ENCODE measurements at places on chromosomes 7 and 10.

- peak; percentile 12 for DNase-seq
Measured at GRCh38 chr7:36881233-36881874, 157.1 kb upstream of the AOAH start.

GRCh38 chr10:84262190-84262956, 17.5 kb downstream of the RGR start:
- DNase-seq: no peak

GRCh38 chr7:128738570-128739047, 550 bp upstream of the CALU start:
- DNase-seq: peak; percentile 46

GRCh38 chr10:122051609-122052385, 62.8 kb downstream of the TACC2 start:
- DNase-seq: no peak

DNA sequence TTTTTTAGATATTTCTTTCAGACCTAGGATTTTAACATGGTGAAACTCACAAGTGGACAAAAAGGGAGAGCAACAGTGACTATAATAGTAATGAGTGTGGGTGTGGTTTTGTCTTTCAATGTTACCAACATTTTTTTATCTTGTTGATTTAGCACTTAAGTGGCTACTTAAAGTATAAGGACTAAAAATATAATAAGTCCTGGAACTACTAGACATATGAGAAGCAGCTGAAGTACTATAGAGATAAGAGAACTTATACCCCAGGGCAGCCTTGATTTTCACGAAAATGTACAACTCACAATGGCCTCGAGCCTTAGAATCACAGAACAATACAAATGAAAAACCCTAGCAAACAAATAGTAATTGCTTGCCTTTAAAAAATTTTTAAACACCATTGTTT, 1151.8 kb downstream of the TYW1 start:
- no peak for DNase-seq

- DNase-seq: peak; percentile 44
Measured at GRCh38 chr7:140542228-140542603, 62.9 kb upstream of the MKRN1 start.

DNA sequence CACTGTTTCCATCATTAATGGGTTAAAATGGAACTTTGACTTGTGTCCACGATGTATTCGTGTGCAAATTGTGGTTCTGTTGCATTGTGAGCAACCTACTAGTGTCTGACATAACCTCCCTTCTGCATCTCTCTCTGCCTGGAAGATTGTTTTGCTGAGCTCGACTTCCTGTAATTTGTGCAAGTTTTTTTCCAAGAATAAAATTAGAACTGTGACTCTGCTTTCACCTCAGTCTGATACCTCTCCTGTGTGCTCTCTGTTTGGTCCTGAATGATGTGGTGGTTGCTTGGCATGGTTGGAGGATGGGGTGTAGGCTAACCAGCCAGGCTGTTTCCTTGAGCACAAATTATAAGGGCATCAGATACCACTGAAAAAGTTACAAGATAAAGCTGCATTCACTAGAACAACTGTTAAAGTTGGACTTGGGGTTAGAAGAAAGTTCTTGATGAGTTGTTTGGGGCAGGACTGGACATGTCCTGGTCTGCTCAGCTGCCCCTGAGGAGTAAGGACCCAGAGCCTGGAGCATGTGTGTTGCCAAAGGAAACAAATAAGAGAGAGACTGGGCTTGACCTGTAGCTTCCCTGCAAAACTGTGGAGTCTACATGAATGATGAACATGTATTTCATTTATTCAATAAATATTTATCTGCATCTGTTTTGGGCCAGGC, 1.9 kb upstream of the VOPP1 start:
- no peak for DNase-seq

- no peak for DNase-seq
Measured at GRCh38 chr10:126783806-126784557, 113.5 kb upstream of the C10orf90 start.

GRCh38 chr7:101861218-101861775, 43.9 kb downstream of the CUX1 start:
- DNase-seq: no peak

DNA sequence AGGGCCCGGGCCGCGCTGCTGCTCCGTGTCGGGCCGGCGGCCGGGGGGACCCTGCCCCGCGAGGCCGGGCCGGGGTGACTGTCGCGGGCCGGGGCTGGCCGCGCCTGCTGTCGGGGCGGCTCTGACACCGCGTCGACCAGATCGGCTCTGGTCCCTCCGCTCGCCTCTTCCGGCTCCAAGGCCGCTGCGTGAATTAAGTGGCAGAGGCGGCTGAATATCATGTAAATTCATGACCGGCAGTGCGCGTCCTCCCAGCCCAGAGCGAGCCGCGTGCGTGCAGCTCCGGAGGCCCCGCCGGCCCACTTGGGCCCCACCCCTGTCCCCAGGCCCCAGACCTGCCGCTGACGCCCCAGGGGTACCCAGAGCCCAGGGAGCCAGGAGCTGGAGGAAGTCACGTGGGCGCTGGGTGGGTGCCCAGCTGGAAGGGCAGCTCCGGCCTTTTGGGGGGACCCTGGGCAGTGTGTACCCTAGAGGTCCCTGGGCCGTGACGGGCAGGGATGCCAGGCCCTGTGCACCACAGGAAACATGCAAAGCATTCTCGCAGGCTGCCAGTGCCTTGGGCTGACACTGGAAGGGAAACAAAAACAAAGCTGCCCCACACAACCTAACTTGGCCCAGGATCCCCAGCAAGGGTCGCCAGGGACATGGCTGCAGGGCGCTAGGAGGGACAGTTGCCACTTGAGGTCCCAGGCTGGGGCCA, 584.0 kb upstream of the MKI67 start:
- no peak for DNase-seq

DNA sequence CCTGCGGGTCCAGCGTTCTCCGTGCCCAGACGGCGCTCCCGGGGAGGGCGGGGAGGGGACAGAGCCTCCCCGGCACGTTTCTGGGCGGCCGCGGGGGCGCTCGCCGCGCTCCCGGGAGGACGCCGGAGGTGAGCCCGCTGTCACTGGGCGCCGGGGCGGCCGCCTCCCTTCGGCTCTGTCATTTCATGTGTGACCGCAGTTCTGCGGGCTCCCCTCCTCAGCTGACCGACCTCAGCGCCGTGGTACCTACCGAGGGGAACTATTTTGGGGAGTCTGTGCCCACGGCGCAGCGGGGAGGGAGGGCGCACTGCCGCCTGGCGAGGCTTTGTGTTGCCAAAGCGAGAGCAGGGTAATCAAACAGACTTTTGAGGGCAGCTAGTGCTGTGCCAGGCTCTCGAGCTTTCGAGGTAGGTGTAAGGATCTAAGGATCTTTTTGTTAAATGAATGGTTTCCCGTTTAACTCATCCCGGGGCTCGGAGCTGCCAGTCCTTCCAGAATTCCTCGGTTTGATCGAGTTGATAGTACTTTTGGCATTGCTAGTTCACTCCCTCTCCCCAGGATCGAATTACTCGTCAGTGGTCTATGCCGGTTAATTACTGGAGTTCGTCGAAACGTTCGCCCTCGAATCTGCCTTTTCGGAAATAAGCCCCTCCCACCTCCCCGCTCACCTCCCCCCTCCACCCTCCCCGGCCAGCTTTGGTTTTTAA, 1.9 kb downstream of the ARID5B start:
- peak; percentile 28 for DNase-seq

GRCh38 chr10:79434821-79435251, 10.6 kb downstream of the ZCCHC24 start:
- no peak for DNase-seq

GRCh38 chr10:129873351-129873750, 90.7 kb downstream of the EBF3 start:
- no peak for DNase-seq
